Fibroblast of skin of left biceps (primary cell): ENCODE measurements at places on chromosomes 16 and 17.
A peak's percentile ranks its signal among the peaks of the same experiment; 100 is the strongest.

GRCh38 chr17:16425698-16426659 is 10.6 kb downstream of the TRPV2 start:
- no peak for DNase-seq

- no peak for DNase-seq
These were observed 200.1 kb downstream of the XYLT1 start for GRCh38 chr16:17270683-17271109.

- no peak for DNase-seq
These were observed 18.4 kb downstream of the HS3ST6 start for GRCh38 chr16:1899641-1900451.

GRCh38 chr16:29680180-29680598 is 1.2 kb downstream of the QPRT start:
- no peak for DNase-seq

DNA sequence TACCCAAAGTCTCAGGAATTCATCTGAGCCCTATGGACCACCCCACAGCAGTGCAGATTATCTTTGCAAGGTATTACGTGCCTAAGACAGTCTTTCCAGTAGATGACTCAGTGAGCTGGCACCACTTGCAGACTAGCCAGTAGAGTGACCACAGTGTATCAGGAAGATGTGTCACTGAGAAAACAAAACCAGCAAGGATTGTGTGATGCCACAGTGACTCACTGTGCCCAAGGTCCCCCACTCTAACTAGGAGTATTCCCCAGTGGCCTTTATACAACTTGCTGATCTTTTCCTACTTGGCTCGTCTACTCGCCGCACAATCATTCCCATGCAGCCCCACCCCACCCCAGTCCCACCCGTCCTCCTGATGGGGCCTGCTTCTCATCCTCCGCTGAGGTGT is 26.8 kb upstream of the PRKCA start:
- no peak for DNase-seq

DNA sequence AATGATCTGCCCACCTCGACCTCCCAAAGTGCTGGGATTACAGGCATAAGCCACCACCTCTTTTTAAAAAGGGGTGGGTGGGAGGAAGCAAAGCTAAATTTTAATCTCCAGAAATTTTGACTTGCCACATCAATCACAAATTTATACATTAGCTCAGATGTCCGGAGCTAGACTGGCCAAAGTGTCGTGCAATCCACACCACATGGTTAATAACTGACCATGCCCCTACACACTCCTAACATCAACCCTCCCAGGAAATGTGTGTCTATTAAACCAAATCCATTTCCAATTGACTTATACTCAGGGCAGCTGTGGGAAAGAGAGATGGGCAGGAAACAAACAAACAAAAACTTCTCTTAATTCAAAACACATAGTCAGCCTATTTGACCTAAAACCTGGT is 29.9 kb downstream of the SMURF2 start:
- no peak for DNase-seq

GRCh38 chr16:797120-797420 is 3.5 kb downstream of the GNG13 start:
- no peak for DNase-seq

DNA sequence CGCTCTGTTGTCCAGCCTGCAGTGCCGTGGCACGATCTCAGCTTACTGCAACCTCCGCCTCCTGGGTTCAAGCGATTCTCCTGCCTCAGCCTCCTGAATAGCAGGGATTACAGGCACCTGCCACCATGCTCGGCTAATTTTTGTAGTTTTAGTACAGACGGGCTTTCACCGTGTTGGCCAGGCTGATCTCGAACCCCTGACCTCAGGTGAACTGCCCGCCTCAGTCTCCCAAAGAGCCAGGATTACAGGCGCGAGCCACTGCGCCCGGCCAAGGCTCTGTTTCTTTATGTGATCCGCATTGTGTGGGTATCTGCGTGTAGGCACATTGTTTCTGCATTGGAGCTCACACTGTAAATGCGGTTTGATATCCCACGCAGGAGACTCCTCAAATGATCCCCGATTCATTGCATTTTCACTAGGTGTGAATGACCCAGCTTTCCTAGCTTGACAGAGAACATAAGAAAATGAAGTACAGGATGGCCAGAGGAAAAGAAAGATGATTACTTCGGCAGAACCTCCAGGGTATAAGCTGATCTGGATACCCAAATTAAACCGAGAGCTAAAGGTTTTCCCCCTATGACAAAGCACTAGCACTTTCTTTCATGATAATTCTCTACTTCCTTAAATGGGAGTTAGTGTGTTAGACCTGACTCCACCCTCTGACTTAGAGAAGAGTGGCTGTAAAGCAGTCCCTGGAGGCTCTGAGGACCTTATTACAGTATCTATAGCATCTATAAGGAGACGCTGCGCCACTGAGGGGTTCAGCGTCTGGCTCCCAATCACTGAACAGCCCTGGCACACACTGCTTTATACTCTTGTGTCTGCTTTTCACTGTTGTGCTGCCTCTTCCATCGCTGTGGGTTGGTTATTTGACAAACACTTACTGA is 17.3 kb downstream of the COTL1 start:
- DNase-seq: no peak

DNA sequence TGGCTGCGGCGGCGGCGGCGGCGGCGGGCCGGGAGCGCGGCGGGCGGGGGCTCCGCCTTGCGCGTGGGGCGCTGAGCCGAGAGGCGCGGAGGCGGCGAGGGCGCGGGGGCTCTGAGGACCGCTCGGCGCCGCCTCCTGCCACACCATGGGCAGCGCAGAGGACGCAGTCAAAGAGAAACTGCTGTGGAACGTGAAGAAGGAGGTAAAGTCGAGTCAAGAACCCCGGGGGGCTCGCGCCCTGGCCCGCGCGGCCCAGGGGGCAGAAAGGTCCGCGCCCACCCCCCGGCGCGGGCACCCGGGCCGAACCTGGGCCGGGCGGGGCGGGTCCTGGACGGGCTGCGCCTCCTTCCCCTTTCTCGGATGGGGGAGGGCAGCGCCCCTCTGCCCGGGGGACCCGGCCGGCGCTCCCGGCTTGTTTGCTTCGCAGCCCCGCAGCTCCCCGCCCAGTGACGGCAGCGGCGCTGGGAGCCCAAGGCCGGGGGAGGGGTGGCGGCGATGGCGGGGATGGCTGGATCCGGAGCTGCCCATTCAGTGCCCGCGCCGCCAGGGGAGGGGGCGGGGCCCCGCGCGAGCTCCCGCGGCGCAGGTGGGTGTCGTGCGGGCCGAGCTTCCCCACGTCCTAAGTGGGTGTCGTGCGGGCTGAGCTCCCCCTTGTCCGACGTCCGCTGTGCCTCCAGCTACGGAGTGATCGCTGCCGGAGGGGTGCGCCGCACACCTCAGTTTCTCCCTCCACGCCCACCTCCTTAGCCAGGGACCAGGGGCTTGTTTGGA is 428 bp downstream of the SGSM2 start:
- no peak for DNase-seq

- DNase-seq: no peak
These were observed 7.8 kb downstream of the DHRS7B start for GRCh38 chr17:21134559-21134958.

DNA sequence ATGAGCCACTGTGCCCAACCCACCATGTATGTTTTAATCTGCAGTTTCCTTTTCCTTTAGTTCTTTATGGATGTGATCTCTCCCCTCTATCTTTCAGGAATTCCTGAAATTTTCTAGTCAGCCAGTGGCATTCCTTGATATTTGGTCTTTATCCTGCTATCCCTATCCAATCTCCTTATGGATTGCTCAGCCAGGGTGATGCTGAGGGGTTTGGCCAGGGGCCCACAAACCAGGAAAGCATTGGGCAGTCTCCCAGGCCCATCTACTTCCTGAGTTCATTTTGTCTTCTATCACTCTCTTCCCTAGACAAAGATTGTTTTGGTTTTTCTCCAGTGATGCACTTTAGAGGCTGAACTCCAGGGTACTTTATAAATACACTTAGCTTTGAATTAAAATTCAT is 115.9 kb downstream of the KATNIP start:
- DNase-seq: peak; percentile 13

DNA sequence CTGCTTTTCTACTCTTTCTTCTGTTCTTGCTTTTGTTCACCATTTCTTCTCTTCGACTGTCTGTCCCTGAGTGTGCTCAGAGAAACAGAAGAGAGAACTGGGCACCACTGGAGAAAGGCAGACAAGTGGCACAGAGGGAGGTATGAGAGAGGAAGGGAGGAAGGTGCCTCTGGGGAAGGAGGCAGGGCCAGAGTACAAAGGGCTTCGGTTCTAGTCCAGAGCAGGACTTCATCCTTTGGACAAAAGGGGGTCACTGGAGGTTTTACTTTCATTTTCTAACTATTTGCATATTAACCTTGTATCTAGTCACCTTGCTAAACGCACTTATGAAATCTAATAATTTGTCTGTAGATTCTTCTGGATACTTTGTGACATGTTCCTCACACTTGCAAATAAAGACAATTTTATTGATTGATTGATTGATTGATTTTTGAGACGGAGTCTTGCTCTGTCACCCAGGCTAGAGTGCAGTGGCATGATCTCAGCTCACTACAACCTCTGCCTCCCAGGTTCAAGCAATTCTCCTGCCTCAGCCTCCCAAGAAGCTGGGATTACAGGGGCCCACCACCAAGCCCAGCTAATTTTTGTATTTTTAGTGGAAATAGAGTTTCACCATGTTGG is 13.5 kb downstream of the ITGB4 start:
- no peak for DNase-seq

DNA sequence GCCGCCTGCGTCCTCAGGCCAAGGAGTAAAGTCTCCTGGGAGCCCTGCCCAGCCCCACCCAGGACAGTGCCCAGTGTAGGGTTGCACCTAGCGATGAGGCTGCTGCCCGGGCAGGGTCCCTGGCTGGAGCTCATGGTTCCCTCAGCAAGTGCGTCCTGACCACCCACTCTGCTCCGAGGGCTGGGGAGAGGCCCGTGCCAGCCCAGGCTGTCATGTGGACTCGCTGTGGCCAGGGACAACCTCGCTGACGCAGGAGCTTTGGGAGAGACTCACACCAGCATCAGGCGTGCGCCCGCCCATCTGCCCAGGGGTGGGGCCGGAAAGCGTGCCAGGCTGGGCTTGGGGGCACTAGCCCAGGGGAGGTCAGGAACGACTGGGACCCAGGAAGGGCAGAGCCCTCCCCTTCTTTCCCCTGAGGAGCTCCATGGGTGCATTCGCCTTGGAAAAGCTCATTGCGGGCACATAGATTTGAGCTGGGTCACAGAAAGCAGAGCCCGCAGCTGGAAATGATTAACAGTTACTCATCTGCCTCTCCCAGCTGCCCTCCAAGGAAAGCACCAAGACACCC is 19.7 kb downstream of the DPEP1 start:
- peak; percentile 21 for DNase-seq

DNA sequence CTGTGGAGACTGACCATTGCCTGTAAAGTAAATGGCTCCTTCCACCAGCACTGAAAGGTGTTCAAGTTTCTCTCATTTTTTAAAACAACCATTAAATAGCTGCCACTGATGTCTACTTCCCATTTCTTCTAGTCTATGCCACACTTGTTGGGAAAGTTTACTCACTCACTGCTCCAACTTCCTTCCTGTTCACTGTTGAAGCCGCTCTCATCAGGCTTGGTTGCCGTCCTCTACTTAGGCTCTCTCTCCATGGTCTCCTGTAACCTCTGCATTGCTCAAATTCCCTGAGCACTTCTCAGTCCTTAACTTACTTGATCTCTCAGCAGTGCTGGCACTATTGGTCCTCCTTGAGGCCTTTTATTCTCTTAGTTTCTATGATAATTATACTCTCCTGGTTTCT is 32.4 kb downstream of the SNX11 start:
- no peak for DNase-seq

DNA sequence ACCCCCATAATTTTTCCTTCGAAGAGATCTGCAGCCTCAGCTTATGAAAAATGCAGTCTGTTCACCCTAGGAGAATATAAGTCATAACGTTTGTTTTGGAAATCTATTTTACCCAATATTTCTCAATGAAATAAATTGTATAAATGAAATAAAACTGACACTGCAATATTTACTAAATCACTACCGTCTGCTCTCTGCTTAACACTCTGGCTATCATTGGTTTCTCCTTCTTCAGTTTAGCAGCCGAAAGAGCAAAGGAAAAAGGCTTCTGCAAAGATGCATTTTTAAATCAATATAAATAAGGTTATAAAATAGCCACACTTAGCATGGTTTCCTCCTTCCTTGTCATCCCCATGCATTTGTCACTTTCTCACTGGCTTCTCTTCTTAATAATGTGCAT is 148.2 kb downstream of the SNX11 start:
- no peak for DNase-seq

GRCh38 chr16:4913130-4913773 is 23.7 kb downstream of the PPL start:
- no peak for DNase-seq

DNA sequence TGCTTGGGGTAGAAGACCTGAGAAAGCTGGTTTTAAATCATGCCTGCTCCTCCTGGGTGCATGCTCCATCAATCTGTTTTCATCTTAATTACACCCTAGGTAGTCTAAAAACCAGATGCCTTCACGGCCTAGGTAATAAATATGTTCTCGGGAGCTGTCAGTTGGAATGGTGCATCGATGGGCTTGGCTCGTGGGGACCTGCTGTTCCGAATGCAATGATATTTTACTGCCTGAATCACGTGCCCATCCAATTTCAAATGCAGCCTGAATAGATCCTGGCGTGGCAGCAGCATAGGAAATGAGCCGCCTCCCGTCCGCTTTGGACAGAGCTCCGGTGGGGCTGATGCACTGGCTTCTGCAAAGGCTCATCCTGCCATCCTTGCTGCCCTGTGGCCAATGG is 18.8 kb upstream of the FAAP100 start:
- DNase-seq: no peak

- DNase-seq: no peak
These were observed 204.3 kb downstream of the RAB11FIP4 start for GRCh38 chr17:31595666-31596381.

DNA sequence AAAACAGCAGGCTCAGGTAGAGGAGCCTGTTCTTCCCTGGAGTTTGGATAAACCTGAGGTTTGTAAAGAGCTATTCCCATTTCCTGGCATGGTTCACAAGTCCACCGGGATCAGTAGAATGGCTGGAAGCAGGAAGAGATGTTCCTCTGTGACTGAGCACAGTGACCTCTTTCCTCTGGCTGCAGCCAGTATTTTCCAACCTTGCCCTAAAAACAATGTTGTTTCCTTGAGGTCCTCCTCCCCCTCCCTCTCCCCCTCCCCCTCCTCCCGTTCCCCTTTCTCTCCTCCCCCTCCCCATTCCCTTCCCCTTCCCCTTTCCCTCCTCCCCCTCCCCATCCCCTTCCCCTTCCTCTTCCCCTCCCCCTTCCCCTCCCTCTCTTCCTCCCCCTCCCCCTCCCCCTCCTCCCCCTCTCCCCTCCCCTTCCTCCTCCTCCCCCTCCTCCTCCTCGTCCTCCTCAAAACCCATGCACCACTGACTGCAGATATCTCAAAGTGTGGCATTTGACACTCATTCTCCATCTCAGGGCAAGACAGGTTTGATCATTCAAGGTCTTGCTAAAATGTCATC is 58.9 kb upstream of the MON1B start:
- DNase-seq: no peak

- no peak for DNase-seq
These were observed 32.6 kb upstream of the ZNF469 start for GRCh38 chr16:88349903-88350900.

DNA sequence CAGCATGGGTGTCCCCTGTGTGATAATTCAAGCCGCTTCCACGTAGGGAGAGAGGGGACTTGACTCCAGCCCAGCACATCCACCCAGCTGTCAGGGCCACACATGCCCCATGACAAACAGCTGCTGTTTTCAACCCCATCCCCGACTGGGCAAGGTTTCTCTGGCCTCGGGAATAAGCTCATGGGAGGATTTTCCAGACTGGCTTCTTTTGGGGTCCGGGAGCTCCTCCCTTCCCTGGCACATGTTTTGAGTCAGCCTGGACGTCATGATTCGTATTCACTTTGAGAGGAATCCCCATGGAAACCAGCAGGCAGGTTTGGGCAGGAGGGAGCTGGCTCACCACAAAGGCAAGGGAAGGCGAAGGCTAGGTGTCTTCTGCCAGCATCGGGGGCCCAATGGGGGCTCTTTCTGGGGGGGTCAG is 156.4 kb downstream of the CMIP start:
- no peak for DNase-seq
